Stimulated activated CD4-positive, alpha-beta T cell treated with anti-CD3 and anti-CD28 coated beads, Interleukin-15, amount 100 ng/mL, for 1 hour (primary cell): ENCODE measurements at places on chromosomes 7 and 10.

- no peak for DNase-seq
Observed at GRCh38 chr7:86978808-86979506, 80.5 kb downstream of the ELAPOR2 start.

DNA sequence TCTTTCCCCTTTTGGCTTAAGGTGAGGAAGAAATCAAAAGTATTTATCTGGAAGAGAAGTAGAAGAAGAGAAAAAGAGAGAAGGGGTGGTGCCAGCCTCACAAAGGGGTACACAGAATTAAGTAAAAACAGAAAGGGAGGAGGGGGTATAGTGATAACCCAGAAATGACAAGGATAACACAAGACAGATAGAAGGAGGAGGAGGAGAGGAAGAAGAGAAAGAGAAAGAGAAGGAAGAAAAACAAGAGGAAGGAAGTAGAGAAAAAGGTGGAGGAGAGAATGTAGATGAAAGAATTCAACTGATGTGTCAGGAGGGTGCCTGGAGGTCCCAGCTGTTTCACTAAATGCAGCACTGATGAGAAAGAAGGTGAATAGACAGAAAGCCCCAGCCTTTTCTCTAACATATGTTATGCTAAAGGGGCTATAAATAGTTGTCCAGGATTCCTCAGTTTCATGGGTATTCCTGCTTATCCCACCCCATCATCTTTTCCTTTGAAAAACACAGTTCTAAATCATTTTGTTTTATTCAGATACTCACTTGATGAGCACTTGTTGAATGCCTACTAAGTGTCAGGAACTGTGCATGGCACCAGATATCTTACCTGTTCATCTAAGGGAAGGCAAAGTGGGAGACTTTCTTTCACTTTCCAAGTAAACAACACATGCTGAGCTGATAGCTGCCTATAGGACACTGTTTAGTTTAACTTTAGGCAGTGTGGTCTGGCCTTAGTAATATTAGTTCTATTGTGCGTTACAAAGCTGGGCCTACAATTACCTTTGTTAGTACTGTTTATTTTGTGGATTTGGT is 8.0 kb downstream of the SEMA3E start:
- DNase-seq: no peak

- DNase-seq: no peak
Observed at GRCh38 chr7:85079434-85079833, 107.4 kb downstream of the SEMA3D start.

GRCh38 chr7:8060241-8060640 is 91.6 kb downstream of the GLCCI1 start:
- DNase-seq: no peak

DNA sequence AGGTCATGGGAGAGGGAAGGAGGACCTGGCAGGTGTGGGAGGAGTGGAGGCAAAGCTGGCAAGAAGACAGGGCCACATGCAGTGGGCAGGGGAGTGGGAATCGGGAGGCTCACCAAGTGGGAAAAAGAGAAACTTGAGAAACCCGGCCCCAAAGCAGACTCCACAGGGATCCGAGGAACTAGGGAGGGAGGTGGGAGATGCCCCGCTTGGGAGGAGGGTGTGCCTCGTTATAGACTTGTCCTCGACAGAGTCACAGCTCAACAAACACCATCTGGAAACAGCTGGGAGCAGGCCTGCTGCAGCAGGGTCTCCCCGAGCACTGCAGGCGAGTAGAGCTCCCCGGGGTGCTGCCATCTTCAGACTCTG is 54.8 kb downstream of the MKI67 start:
- no peak for DNase-seq

- DNase-seq: no peak
Observed at GRCh38 chr7:69062020-69062765, 536.1 kb upstream of the AUTS2 start.

- DNase-seq: no peak
Observed at GRCh38 chr10:32960022-32960421, 2.0 kb upstream of the ITGB1 start.

DNA sequence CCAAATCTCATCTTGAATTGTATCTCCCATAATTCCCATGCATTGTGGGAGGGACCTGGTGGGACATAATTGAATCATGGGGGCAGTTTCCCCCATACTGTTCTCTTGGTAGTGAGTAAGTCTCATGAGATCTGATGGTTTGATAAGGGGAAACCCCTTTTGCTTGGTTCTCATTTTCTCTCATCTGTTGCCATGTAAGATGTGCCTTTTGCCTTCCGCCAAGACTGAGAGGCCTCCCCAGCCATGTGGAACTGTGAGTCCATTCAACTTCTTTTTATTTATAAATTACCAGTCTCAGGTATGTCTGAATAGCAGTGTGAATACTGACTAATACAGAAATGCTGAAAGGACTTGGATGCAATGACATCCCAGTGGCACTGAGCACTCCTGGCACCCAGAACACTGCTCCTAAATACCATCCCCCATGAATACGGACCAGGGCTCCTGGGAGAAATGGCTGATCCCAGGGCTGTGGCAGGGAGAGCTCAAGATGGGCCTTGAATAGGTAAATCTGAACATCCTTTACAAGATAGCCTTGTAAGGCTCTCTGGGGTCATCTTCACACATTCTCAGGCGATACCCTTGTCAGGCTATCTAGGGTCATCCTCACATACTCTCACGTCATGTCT is 19.4 kb downstream of the ZFAND2A start:
- DNase-seq: no peak

DNA sequence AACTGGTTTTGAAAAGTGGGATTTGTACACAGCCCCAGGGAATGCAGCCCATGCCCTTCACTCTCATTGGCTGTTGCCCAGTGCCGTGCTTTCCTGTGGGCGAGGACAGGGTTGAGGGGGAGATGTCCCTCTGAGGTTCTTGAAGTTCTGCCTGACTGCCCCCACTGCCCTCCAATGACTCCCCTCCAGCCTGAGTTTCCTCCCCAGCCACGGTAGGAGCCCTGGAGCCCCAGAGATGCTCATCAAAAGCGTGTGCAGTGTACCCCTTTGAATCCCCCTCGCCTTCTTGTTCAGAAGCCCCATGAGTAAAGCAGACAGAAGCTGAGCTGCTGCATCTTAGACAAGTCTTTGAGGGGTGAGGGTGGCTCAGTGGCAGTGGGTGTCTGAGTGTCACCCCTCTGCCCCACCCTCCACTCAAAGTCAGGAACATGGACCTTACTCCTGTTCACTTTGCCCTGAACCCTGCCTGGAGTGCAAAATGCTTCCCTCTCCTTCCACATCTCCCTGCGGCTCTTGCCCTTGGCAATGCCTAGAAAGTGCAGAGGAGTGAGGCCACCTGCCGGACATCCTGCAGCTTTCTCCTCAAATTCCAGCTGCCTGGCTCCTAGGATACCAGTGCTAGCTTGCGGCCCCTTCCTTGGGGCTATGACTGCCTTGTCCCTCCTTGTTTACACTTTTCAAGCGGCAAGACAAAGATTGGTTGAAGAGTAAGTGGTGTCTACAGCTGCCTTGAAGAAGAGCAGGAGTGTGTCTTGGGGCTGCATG is 19.9 kb downstream of the FAM241B start:
- DNase-seq: no peak
